ENCODE measurements at places on chromosomes 2 and 18. TPM values are rescaled to one million over a fixed set of nuclear protein-coding genes. Genes with fewer than 3 reads are reported as not detected.

The NDUFAF7 gene
- total RNA-seq = 13.6 TPM

The ZSWIM2 gene
- not detected for total RNA-seq

The PLEKHM3 gene
- 5.5 TPM for total RNA-seq

The C2orf72 gene
- 3.0 TPM for total RNA-seq

The RND3 gene
- total RNA-seq = 62.6 TPM

The RBM45 gene
- 25.0 TPM for total RNA-seq

The CRACDL gene
- total RNA-seq = not detected

The TTC32 gene
- 4.5 TPM for total RNA-seq

The UCN gene
- 9.3 TPM for total RNA-seq

The UNC80 gene
- 0.79 TPM for total RNA-seq

The NAT8 gene
- not detected for total RNA-seq

The DPP4 gene
- not detected for total RNA-seq

The ACKR3 gene
- not detected for total RNA-seq

The CHRND gene
- total RNA-seq = not detected

The LYPD1 gene
- total RNA-seq = 51.6 TPM

The PLGLB1 gene
- 0.17 TPM for total RNA-seq

The GALNT13 gene
- 0.21 TPM for total RNA-seq

The DHX57 gene
- total RNA-seq = 13.1 TPM

The C18orf63 gene
- total RNA-seq = not detected

The GPR75 gene
- 1.2 TPM for total RNA-seq

The TMEM150A gene
- total RNA-seq = 9.7 TPM

The PROM2 gene
- total RNA-seq = not detected

The GAL3ST2 gene
- not detected for total RNA-seq

All from HT1080 (cell line).